ENCODE measurements at places on chromosomes 6 and 20.

DNA sequence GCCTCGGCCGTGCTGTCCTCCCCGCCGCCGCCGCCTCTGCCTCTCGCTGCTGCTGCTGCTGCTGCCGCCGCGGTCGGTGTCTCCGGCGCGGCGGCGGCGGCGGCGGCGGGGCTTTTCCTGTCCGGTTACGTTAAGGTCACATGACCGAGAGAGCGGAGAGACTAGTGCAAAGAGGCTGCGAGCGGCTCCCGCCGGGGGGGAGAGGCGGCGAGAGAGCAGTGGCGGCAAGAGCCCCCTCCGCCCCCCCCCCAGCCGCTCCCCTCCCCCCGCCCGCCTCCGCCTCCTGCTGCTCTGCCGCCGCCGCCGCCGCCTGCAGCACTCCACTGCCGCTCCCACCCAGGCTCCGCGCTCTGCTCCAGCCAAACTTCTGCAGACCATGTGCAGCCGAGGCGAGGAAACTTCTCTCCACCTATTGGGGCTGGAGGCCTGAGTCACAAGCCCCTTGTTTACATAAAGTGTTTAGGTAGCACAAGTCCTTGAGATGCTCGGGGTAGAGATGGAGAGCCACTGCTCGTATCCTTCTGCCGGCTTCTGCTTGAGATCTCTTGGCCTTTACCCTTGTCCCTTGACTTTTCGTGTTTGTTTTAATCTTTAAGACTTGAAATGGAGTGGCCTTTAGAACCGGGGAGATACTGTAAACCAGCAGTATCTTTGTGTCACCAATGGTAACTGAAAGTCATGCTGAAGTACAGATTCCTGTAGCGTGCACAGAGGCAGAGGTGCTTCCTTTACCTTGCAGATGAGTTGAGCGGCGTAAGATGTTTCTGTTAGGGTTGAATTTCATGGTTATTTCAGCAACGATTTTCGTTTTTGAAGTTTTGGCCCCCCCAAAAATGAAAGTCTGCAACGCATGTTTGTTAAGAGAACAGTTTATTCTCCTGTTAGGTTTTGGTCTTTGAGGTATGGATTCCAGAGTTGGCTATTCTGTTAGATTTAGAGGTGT lies at the start of gene ZBTB2:
ZBTB2 (minus strand) TSS at position 89 of the 943 bp plus-strand sequence. CDS start 17,922 bp downstream, outside the sequence.
- peak; percentile 66 for DNase-seq

DNA sequence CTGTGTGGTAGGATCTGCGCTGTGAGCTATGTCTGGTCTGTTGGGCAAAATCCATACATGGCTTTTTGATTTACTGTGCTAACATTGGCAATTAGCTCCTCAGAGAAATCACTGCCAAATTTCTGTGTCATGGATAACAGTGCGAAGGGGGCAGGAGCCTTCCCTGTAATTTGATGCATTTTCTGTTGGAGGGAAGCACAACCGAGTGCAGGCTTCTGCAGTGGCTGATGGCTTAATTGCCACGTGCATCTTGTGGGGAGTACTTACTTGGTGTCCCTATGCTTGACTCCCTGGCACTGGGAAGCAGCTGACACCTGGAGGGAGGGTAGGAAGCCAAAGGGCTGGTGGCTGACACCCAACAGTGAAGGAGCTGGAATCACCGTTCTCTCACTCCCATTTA lies 99.3 kb upstream of the PROKR2 start:
- DNase-seq, result no peak

DNA sequence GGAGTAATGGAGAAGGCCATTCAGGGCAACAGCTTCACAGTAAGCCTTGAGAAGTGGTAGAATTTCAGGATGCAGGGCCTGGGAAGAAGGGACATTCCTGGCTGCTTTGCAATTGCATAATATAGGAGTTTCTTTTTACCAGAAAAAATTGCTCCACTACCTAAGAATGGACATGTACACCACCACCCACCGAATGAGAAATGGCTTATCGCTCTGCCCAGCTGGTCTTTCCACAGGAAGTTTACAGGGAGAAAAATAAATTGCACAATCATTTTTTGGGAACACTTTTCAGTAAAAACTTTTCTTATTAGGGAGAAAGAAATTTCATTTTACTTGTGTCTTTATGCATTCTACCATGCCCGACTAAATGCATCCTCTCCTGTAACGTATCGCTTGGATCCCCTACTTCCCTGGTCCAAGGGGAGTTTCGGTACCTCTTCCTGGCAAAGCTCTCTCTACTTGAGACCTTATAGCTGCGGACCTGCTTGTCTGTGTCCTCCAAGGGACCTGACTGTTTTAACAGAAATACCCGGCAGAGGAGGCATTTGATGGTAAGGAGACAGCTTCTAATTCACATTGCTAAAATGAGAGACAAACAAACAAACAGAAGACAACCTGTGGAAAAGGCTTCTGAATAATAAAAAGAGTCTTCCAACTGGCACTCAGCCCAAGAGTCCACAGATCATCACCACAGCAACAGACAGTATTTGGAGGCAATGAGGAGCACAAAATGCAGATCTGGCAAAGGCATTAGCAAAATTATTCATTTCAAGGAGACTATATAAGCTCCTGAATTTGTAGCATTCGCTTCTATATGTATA lies 54.2 kb downstream of the MAP3K5 start:
- no peak for DNase-seq

GRCh38 chr20:56461576-56461975 lies 6.9 kb upstream of the RTF2 start:
- no peak for DNase-seq

DNA sequence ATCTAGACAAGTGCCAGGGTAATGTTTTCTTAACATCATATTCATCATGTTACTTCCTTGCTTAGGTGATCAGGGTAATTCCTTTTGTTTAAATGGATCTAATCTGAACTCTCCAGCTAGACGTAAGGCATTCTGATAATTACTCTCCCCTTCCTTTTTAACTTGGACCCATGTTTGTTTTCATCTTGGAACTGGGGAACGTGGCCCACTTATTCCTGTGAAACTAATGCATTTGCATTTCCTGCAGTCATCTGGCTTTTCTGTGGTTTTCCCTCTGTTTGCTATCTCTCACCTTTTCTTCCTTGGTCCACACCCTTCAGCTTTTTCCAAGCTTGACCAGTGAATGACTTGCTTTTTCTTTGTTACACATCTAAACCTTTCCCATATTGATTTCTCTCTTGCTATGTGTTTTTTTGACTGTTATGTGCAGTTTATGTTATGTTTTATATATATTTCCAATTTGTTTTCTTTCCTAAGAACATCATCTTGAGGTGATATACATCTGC lies 33.3 kb downstream of the SLX4IP start:
- DNase-seq, result no peak

DNA sequence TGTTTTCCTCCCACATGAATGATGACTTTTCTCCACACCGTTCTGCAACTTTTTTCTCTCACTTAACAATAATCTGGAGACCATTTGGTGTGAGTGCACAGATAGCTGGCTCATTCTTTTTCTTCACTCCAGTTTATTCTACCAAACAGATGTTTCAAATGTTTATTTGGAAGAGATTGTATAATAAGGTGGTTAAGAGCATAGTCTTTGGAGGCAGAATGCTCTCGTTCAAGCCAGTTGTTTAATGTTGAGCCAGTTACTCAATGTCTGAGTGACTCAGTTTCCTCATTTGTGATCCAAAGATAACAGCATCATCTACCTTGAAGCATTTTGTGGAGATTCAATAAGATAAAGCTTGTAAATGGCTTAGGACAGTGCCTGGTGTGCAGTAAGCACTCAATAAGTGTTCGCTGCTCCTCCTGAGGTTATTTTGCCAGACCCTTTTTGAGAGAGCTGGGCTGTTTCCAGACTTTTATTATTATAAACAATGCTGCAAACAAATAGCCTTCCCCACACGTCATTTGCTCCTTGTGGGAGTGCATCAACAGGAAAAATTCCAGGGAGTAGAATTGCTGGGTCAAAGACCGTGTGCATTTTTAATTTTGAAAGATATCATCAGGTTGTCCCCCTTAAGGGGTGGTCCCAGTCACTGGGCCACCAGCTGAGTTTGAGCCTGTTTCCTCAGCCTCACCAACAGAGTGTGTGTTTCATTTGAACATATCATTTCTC lies 70.6 kb downstream of the VEGFA start:
- DNase-seq, result no peak

DNA sequence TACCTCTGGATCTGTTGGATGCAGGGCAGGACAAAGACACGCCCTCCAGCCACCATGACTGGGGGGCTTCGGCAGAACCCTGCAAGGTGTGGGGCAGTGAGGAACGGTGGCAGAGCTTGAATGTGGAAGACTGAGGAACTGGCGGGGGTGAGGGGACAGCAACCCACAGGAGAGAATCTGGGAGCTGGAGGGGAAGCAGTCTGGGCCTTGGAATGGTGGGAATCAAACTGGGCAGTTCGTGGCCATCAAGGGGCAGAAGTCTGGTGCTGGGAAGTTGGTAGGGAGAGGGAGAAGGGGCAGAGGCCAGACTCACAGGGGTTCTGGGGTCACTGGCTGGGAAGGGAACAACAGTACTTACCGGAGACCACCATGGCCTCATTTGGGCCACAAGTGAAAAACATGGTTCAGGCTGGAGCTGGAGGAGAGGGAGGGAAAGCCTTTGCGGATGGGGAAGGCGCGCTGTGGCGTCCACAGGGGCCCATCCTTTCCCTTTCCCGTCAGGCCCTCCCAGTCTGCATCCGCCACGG lies 635 bp downstream of the FLOT1 start:
- no peak for DNase-seq

DNA sequence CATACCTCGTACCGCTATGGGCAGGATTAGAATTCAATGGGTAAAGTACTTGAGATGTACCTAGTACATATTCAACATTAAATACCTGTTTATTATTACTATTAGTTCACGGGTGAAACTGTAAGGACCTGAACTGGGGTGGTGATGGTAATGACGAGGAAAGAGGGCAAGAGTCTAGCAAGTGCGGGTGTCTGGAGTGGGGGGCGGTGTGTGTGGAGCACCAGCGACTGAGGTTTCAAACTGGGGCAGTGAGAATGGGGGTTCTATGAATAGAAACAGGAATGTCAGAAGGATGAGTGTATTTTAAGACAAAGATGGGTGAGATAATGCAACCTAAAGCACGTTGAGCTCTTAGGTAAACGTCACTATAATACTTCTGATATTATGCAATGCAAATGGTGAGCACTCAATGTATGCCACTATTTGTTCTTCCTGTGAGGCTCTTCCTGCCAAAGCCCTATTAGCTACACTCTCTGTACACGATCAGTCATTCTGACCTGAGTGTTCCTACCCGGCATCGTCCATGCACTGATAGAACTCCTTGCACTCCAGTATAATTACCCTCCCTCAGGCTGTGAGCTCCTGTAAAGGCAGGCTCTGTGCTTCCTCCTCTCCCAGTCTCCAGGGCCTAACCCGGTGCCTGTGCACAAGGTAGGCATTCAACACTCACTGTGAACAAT lies 55.0 kb downstream of the ALDH5A1 start:
- DNase-seq, result no peak

- no peak for DNase-seq
These were observed 662 bp downstream of the ZNF343 start for GRCh38 chr20:2507875-2508630.

- DNase-seq, result peak; percentile 89
These were observed at the start of gene PIGU for GRCh38 chr20:34676642-34677373. PIGU (minus strand) TSS chr20:34677092; CDS start chr20:34677085, 7 bp downstream.

- DNase-seq, result no peak
These were observed 2.4 kb downstream of the PHF3 start for GRCh38 chr6:63637865-63638445.

DNA sequence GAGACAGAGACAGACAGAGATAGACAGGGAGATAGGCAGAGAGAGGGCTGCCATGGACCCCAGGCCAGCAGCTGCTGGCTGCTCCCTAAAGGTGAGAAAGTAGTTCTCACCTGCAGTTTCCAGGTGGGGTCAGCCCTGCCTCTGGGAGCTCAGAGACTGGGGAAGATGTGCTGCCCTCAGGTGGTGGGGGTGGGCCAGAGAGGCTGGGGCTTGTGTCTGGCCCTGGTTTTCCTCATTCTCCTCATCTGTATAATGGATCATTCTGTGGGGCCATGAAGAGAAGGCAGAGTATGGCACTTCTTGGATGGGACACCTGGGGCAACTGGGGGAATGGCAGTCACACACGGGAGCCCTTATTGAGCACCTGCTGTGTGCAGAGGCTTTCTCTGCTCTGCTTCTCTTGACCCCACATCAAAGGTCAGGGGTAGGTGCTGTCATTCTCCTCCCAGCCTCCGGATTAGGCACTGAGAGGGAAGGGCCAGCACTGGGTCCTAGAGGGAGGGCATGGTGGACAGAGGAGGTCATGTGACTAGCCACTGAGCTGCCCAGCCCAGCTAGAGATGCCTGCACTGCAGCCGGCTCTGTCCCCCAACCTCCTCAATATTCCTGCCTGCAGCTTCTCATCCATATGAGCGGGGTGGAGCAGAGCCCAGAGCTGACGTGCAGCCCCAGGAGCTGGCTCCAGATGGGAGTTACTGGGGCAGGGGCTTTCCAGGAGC lies 4.1 kb downstream of the ANGPT4 start:
- no peak for DNase-seq

GRCh38 chr20:10408108-10408813 lies 25.8 kb downstream of the MKKS start:
- DNase-seq, result no peak

GRCh38 chr6:151110576-151110905 lies 129.2 kb upstream of the AKAP12 start:
- no peak for DNase-seq

- no peak for DNase-seq
These were observed 22.7 kb downstream of the HIVEP1 start for GRCh38 chr6:12034837-12035236.

- DNase-seq, result no peak
These were observed 700.8 kb downstream of the RFPL4B start for GRCh38 chr6:113047932-113048331.

DNA sequence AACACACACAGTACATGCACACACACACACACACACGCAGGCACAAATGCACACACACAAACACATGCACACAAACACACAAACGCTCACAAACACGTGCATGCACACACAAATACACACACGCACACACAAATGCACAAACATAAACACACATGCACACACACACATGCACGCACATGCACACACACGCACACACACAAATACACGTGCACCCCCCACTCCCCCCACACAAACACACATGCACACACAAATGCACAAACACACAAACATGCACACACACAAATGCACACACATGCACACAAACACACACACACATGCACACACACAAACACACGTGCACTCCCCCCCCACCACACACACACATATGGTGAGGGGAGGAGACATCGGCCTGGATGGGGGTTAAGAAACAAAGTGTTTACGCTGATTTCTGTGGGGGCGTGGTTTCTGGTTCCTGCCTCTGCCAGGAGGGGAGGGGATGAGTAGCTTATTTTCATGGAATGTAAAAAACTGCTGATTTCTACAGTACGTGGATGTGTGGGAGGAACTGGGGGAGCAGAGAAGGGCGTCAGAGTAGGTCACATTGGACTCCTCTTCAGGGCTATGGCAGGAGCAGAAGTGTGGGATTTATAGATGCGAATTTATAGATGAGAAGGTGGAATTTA lies 607.2 kb downstream of the QKI start:
- DNase-seq, result no peak

GRCh38 chr20:3103369-3104032 lies 19.0 kb upstream of the AVP start:
- DNase-seq, result no peak

- no peak for DNase-seq
These were observed 16.1 kb downstream of the ISM1 start for GRCh38 chr20:13236990-13237720.

- DNase-seq, result no peak
These were observed 262.2 kb downstream of the EYA4 start for GRCh38 chr6:133503336-133503729.

Data from neuronal stem cell (in vitro differentiated cells).